ENCODE measurements at places on chromosomes 12 and 14.

DNA sequence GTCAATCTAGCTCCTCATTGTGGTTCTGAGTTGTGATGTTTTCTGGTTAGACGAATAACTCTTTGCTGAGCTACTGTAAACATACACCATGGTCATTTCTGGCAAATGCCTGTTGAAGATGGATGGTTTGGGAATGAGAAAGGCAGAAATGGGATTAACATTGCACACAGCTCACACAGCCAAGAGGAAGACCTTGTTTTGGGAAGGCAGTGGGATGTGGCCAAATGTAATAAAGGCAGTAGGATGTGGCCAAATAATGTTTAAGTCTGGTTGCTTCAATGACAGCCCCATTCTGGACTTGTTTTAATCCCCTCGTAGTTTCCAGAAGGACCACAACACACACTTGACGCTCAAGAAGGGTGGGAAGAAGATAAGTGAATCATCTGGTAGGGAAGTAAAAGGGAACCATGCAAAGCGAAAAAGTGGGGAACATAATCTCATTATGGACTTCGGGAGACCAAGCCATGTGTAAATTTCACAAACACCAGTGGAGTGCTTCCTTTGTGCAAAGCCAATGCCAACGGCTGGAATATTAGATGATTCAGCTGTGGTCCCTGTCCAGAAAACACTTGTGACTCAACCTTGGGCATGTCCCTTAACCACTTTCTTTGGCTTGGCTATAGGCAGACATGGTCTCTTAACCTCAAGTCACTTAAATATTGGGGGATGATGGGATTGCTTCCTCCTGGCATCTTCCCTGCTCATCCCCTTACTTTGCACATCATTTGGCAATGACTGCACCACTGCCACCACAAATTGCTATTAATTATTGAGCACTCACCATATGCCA is 284.4 kb upstream of the CRY1 start:
- no peak for DNase-seq

DNA sequence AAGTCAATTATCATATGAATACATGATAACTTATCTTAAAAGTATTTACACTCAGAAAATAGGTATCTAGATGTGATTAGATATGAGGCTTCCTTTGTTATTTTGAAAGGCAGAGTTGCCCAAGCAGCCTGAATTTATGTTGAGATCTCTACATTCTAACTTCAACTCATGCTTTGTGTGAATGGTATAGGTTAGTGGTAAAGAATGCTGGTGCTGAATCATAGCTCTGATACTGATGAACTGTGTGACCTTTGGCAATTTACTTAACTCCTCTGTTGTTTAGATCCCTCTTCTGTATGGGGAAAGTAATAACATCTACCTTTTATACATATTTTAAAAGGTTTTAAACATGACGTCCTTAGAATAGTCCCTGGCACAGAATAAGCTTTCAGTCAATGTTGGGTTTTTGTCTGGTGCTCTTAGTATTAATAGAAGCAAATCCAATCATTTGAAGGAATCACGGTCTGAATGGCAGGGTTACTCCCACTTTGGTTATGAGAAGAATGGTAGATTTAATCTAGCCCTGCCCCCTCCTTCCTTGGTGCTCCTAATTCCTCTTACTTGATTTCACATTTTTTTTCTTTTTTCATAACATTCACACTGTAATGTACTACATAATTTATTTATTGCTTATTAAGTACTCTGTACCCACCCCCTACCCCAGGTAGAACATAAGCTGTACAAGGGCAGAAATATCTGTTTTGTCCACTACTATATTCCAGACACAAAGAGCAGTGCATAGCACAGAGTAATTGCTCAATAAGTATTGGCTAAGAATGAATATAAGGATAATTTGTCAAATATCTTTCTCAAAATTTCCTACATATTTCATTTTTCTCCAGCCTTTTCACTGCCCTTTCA is 203.3 kb upstream of the KRR1 start:
- no peak for DNase-seq

DNA sequence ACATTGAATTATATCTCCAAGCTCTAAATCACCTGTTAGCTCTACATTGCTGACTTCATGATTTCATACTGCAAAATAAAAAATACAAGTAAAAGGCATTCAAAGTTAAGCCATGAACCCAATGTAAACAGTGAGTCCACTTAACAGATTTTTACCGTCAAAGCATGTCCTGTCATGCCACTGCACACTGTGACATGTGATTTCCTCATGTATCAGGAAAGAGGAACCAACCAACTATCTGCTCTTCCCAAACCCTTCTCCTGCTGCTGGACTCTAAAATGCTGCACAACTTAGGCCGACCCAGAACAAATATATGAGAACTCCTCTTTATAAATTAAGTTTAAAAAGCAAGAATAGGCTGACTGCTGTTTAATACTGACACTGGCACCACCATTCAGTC is 37.5 kb downstream of the TM7SF3 start:
- no peak for DNase-seq

GRCh38 chr12:79006306-79006705 is 141.7 kb downstream of the SYT1 start:
- DNase-seq, result no peak

DNA sequence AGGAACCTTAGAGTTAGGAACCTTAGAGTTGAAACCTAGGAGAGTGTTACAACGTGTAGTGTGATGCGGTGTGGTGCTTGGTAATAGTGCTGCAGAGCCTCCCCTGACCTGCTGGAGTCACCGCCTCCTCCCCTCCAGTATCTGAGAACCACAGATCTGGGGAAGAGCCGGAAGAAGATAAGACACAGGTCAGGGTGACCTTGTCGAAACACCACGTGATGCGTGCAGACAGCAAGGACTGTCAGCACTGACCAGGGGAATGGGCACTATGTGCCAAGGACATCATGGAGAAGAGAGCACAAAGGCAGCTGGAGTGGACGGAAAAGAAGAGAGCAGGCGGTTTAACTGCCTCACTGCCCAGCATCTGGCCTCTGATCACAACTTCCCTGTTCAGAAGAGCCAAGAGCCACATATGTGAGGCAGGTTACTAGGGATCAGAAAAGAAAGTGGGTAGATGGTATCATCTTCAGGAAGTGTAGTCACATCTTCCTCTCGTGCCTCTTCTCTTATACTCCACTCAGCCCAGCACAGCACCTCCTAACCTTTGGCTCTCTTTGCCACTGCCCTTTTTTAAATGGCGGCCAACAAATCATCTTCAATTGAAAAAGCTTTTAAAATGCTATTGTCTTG is 93.7 kb downstream of the TESC start:
- no peak for DNase-seq
